ENCODE measurements at places on chromosomes 11 and 22.

GRCh38 chr11:113505046-113505445, 29.8 kb upstream of the DRD2 start:
- no peak for DNase-seq

GRCh38 chr11:44930588-44931302, 19.9 kb downstream of the TP53I11 start:
- no peak for DNase-seq

GRCh38 chr11:19294444-19294843, 53.7 kb upstream of the E2F8 start:
- DNase-seq, result no peak

GRCh38 chr22:32477596-32477995, 3.0 kb downstream of the FBXO7 start:
- no peak for DNase-seq

DNA sequence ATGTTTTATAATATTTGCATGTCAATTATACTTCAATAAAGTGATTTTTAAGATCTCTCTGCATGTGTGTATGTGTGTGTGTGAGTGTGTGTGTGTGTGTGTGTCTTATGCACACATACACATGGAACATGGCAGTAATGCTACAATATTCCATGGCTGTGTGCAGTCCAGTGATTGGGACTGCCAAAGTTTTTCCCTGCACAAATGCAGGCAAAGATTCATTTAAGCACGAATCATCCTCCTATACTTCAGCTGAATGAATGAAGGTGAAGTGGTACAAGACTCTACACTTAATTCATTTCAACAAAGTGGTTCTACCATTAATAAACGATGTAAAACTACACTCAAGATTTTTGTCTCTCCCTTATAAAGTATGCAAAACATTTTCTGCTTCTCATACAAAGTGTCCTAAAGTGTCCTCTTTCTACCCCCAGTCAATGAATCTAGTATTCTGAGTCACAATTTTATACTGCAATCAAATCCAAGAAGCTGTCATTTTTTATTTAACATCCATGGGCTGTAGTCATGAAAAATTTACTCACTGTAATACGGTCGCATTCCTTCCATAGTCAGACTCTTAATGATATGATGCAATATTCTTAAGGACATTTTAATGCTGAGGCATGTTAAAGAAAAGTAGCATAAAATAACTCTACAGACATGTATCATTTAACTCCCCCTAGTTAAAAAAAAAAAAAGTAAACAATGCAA, 132.4 kb downstream of the TTC28 start:
- no peak for DNase-seq

DNA sequence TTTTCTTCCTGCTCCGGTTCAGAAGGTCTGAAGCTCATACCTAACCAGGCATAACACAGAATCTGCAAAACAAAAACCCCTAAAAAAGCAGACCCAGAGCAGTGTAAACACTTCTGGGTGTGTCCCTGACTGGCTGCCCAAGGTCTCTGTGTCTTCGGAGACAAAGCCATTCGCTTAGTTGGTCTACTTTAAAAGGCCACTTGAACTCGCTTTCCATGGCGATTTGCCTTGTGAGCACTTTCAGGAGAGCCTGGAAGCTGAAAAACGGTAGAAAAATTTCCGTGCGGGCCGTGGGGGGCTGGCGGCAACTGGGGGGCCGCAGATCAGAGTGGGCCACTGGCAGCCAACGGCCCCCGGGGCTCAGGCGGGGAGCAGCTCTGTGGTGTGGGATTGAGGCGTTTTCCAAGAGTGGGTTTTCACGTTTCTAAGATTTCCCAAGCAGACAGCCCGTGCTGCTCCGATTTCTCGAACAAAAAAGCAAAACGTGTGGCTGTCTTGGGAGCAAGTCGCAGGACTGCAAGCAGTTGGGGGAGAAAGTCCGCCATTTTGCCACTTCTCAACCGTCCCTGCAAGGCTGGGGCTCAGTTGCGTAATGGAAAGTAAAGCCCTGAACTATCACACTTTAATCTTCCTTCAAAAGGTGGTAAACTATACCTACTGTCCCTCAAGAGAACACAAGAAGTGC, 661 bp upstream of the MALAT1 start:
- peak; percentile 44 for DNase-seq

GRCh38 chr11:796565-797295, 1.4 kb downstream of the SLC25A22 start:
- DNase-seq, result no peak

- DNase-seq, result no peak
Measured at GRCh38 chr11:117828611-117829368, 4.2 kb upstream of the FXYD2 start.

DNA sequence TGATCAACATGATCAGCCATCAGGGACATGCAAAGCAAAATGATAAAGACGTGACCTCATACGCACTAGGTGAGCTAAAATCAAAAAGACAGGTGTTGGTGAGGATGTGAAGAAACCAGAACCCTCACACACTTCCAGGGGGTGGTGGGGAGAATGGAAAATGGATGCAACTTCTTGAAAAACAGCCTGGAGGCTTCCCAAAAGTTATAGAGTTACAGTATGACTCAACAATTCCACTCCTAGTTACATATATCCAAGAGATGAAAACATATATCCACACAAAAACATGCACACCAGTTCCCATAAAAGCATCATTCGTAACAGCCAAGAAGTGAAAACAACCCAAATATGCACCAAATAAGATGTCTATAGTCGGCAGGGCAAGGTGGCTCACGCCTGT, 42.1 kb upstream of the APLNR start:
- DNase-seq, result no peak

- DNase-seq, result no peak
Measured at GRCh38 chr11:120268686-120269085, 28.7 kb downstream of the POU2F3 start.

DNA sequence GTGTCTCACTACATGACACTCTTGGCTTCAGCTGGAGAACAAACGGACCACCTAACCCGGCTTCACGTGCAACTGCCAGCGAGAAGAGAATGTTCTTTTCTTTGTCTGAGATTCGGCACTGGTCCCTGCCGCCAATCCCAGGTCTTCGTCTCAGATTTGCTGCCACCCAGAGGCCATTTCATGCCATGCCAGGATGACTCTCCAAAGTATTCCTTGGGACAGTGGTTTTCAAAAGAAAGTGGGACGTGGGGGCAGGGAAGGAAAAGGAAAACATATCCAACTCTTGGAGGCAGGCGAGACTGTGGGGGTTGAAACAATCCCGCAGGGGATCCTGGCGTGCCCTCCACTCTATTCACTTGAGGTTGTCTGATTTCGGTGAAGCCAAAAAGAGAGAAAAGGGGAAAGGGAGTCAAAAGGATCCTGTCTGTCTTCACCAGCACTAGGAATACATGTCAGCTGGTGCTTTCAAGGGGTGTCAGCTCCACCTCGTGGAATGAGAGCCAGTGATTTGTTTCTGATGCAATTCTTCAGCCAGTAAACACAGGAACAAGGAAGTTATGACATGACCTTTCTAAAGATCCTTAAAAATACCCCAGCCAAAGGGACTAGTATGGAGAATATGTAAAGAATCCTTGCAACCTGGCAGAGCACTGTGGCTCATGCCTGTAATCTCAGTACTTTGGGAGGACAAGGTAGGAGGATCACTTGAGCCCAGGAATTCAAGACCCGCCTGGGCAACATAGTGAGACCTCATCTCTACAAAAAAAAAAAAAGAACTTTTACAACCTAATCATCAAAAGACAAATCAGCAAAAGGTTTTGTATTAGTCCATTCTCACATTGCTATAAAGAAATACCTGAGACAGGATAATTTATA, 41.0 kb upstream of the APLNR start:
- DNase-seq, result peak; percentile 36

DNA sequence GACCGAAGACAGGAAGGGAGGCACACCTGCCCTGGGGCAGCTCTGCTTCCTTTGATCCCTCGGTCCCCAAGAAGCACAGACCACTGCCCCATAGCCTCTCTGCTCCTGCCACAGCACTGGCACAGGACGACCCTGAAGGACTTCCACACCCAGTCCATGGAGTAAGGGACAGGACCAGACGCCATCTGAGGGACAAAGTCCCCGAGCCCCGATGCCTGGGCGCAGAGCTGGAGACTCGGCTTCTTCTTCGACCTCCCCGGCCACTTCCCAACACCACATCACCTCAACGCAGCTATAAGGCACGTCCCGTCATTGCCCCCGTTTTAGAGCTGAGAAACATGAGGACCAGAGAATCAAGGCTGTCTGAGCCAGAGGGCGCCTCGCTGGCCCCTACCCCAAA, 310.5 kb downstream of the BRD1 start:
- DNase-seq, result no peak

DNA sequence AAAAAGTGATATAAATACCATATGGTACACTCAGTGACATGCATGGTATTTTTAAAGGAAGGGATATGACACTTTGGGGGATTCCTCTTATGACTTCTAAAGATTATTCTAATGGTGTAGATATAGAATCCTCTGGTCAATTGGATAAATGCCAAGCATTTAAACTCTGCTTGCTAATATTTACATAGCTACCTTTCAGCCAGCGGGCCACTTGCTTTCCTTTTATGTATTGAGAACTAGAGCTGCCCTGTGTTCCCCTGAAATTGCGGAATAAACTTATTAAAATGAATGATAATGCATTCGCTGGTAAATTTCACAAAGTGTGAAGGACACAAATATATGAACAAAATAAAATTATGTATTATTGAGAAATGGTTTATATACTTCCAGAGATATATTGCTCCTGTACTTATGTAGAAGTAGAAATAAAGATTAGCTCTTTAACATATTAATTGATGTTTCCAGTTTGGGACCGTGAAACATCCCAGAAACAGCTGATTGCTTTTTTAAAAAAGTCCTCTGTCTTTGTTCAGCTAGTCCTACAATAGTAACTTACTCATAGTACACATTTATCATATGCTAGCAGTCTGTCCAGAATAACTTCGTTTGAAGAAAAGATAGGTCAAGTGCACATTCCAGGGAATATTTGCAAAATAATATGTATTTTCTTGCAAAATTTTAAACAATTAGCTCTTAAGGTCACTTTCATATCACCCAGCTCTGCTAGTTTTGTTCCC, 40.1 kb upstream of the CARD18 start:
- DNase-seq, result no peak

DNA sequence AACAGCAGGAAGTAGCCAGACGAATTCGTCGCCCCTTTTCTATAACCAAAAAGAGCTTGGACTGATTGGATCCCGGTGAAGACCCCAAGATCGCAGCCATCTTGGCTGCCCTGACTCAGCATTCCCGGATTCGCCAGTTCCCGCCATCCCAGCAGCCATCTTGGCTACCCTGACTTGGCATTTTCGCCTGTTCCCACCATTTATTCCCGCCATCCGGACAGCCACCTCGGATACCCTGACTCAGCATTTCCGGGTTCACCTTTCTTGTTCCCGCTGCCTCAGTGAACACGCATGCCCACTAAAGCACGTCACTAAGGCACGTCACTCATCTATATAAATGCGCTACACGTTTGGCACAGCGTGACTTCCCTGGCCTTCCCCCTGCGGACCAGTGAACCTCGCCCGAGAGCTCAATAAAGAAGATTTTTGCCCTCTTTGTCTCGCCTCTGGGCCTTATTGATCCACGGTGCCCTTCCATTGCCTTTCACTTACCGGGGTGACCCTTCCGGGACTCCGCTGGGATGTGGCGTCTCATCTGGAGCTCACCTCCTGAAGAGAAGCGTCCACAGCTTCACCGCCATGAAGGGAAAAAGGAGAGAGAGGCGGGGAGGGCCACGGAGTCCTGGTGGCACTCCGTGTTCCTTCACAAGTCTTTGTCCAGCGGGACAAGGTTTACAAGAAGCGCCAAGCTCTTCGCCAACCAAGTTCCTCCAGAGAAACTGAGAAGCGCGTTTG, 4.0 kb upstream of the OR56A3 start:
- DNase-seq, result no peak

DNA sequence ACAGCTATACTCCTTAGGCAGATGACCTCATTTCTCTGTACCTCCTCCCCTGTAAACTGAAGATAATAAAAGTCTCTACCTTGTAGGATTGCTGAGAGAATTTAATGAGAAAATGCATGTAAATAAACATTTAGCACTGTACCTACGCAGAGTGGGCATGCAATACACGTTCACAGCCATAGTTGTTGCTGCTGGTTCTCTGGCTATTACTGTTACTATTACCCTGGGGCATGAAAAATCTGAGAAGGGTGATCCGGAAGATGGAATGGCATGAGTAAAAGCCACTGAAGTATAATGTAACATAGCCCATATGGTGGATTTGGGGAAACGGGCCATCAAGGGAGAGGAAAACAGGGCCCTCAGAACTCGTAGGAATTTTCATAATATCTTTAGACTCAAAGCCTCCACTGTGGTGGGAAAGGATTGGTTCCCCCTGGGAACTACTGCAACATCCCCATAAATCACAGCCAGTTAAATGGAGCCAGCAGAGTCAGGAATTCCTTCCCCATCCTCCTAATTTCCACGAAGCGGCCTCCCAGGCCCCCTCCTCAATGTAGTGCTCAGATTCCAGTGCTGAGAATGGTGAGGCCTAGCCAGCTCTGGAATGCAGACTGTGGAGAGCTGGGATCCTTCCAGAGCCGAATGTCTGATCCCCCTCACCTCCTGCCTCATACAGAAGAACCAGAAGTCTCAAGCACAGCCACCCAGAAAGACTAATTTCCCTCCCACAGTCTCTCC, 205.3 kb downstream of the MN1 start:
- DNase-seq, result no peak

- DNase-seq, result no peak
Measured at GRCh38 chr11:110818032-110818687, 105.9 kb upstream of the ARHGAP20 start.

DNA sequence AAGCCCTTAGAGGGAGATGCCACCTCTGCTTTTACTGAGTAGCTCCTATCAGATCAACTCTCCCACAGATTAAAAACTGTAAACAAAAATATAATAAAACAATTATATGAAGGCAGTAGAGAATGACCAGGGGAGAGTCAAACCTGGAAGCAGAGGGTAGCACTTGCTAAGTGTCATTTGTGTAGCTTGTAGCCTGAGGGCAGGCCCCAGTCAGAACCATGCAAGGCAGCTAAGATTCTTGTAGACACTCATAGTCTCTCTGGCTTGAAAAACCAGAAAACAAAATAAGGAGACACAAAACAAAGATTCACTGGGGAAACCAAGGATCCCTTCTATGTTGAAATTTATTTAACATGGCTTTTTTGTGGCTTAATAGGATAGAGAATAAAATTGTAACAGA, 110.4 kb downstream of the WNT11 start:
- no peak for DNase-seq

DNA sequence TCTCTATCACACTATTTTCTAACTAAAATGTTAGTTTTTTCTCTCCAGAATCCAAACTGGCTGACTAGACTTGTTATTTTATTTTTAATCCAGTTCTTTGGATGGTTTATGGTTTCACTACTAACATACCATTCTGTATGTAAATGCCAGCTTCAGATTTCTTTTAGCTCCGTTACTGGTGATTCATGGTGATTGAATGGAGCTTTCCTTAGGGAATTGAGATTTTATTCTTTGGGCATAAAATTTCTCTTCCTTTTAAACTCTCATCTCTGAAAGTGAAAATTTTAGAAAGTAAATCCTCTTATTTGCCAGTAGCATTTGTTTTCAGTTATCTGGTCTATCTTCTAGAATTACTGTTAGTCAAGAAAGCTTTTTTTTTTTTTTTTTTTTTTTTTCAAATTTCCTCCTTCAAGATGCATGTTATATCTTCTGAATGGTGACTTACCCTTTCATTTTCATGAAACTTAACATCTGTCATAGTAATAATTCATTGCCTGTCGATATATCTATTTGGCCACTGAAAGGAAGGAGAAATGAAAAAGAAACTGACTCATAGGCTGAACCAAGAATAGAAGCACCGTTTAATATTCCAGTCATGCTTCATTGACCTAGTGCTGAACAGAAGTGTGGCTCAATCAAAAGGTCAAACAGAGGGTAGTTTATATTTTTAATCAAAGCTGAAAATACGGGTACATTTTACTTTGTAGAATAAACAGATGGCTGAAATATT, 6.4 kb downstream of the ENDOD1 start:
- DNase-seq, result no peak

- no peak for DNase-seq
Measured at GRCh38 chr11:119318240-119319135, 1.6 kb upstream of the MCAM start.

Measured in NCI-H1694 (cell line).